Upper lobe of left lung (tissue), 6 donors: ENCODE measurements at places on chromosomes 16 and 17. TPM values are rescaled to one million over a fixed set of nuclear protein-coding genes. Genes with fewer than 3 reads are reported as not detected.

GRCh38 chr16:49486400-49486799, 112.8 kb downstream of the C16orf78 start:
- H3K27ac ChIP-seq = no peak overlapping the region
- H3K4me3 ChIP-seq = no peak overlapping the region
- H3K4me1 ChIP-seq = peaks cover 6% of the 10 kb centered on the region
- no peaks in the 10 kb centered on the region for H3K27me3 ChIP-seq
- DNase-seq = no peak

GRCh38 chr17:76528528-76529223, 8.8 kb downstream of the CYGB start:
- DNase-seq = no peak
- H3K36me3 ChIP-seq = no peaks in the 10 kb centered on the region
- no peaks in the 10 kb centered on the region for H3K27me3 ChIP-seq
- no peak overlapping the region for H3K4me3 ChIP-seq
- peak overlapping the region; percentile 85 for H3K27ac ChIP-seq
- H3K4me1 ChIP-seq = peaks cover 61% of the 10 kb centered on the region

DNA sequence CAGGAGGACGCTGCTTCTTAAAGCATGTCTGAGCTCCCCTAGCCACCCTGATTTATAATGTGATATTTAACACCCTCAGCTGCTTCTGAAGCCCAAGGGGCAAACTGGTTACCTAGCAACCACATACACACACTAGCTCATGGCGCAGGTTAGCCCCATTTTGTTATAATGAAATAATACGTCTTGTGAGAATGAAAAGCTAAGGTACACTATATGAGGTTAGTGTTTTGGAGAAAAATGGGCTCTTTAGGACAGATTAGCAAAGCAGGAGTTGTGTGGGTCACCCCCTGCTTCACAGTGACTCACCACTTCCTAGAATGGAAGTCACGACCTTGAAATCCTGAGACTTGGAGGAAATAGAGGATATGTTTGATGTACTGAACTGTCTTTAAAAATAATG, 404.8 kb upstream of the HSBP1 start:
- no peak overlapping the region for H3K4me3 ChIP-seq
- no peak for DNase-seq
- H3K4me1 ChIP-seq = no peaks in the 10 kb centered on the region
- no peaks in the 10 kb centered on the region for H3K36me3 ChIP-seq
- H3K27ac ChIP-seq = no peak overlapping the region

- H3K27me3 ChIP-seq = no peaks in the 10 kb centered on the region
- no peaks in the 10 kb centered on the region for H3K4me1 ChIP-seq
- H3K4me3 ChIP-seq = no peak overlapping the region
- H3K36me3 ChIP-seq = no peaks in the 10 kb centered on the region
- peak; percentile 30 for DNase-seq
- H3K27ac ChIP-seq = no peak overlapping the region
Observed at GRCh38 chr16:35746963-35747657, 2287.7 kb downstream of the TP53TG3F start.

- H3K27ac ChIP-seq = no peak overlapping the region
- no peaks in the 10 kb centered on the region for H3K4me1 ChIP-seq
- no peak for DNase-seq
- H3K27me3 ChIP-seq = no peaks in the 10 kb centered on the region
Observed at GRCh38 chr16:57773019-57773418, 29.3 kb downstream of the KIFC3 start.

- no peaks in the 10 kb centered on the region for H3K4me1 ChIP-seq
- no peaks in the 10 kb centered on the region for H3K27me3 ChIP-seq
- H3K27ac ChIP-seq = no peak overlapping the region
- no peak overlapping the region for H3K4me3 ChIP-seq
- no peak for DNase-seq
Observed at GRCh38 chr16:9188721-9189120, 97.3 kb downstream of the HAPSTR1 start.

DNA sequence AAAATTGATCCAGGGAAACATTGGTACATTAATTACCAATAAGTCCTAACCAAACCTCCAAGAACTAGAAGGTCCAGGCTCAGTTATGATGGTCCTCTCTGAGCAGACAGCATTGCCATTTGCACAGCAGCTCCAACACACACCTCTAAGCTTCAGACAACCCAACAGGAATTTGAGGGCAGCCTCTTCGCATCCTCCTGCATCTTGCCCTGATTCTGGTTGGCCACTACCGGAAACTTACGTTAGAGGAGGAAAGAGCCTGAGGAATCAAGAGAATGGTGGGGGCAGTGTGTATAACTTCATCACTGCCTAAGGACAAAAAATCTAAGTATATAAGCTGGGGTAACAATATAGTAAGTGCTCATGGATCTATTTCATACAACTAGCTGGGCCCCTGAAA, 15.7 kb downstream of the FAM117A start:
- H3K36me3 ChIP-seq = no peaks in the 10 kb centered on the region
- no peak overlapping the region for H3K27ac ChIP-seq
- H3K27me3 ChIP-seq = no peaks in the 10 kb centered on the region
- no peak for DNase-seq
- H3K4me3 ChIP-seq = no peak overlapping the region
- peaks cover 11% of the 10 kb centered on the region for H3K4me1 ChIP-seq

GRCh38 chr17:7280519-7281073, 922 bp upstream of the SLC2A4 start:
- peak overlapping the region; percentile 70 for H3K27ac ChIP-seq
- H3K4me1 ChIP-seq = peaks cover 23% of the 10 kb centered on the region
- H3K4me3 ChIP-seq = peak overlapping the region; percentile 43
- no peaks in the 10 kb centered on the region for H3K36me3 ChIP-seq

- no peaks in the 10 kb centered on the region for H3K27me3 ChIP-seq
- no peaks in the 10 kb centered on the region for H3K4me1 ChIP-seq
- H3K27ac ChIP-seq = no peak overlapping the region
- no peak overlapping the region for H3K4me3 ChIP-seq
Observed at GRCh38 chr17:47669081-47669480, 19.4 kb downstream of the KPNB1 start.

DNA sequence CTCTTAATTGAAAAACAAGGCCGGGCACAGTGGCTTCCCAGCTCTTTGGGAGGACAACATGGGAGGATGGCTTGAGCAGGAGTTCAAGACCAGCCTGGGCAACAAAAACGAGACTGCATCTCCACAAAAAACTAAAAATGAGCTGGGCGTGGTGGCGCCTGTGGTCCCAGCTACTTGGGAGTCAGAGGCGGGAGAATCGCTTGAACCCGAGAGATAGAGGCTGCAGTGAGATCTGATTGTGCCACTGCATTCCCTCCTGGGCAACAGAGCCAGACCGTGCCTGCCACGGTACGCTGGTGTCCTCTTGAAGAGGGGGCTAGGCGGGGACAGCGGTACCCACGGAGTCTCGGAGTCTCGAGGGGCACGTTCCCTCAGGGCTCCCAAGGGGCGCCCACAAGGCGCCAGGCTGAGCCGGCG, 27.9 kb upstream of the ADORA2B start:
- no peak overlapping the region for H3K27ac ChIP-seq
- H3K4me3 ChIP-seq = no peak overlapping the region
- H3K27me3 ChIP-seq = no peaks in the 10 kb centered on the region
- peaks cover 8% of the 10 kb centered on the region for H3K4me1 ChIP-seq
- no peaks in the 10 kb centered on the region for H3K36me3 ChIP-seq

DNA sequence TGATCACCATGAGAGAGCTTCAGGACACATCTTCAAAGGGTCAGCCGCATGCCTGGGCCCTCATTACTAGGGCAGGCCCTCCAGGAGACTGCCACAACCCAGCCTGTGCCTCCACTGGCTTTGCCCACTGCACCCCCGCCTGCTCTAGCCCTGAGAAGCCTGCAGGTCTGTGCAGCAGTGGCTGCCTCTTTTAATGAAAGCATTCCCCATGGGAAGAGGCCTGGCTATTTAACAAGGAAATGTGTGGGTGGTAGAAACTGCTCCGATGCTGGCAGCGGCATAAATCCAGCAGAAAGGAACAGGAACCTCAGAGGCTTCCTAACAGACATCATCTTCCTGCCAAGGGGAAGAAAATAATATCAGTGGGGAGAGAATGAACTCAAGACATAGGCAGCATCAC, 375 bp upstream of the KRT32 start:
- H3K36me3 ChIP-seq = no peaks in the 10 kb centered on the region
- DNase-seq = no peak
- H3K4me3 ChIP-seq = no peak overlapping the region
- no peaks in the 10 kb centered on the region for H3K27me3 ChIP-seq
- peaks cover 10% of the 10 kb centered on the region for H3K4me1 ChIP-seq

- H3K4me3 ChIP-seq = no peak overlapping the region
- no peaks in the 10 kb centered on the region for H3K36me3 ChIP-seq
- peaks cover 6% of the 10 kb centered on the region for H3K4me1 ChIP-seq
- DNase-seq = peak; percentile 70
- H3K27ac ChIP-seq = no peak overlapping the region
Observed at GRCh38 chr16:88497561-88498462, 44.7 kb downstream of the ZFPM1 start.

GRCh38 chr17:36703860-36704266, 102.5 kb downstream of the MRM1 start:
- H3K27ac ChIP-seq = no peak overlapping the region
- H3K4me3 ChIP-seq = no peak overlapping the region
- H3K27me3 ChIP-seq = no peaks in the 10 kb centered on the region
- DNase-seq = no peak
- H3K36me3 ChIP-seq = no peaks in the 10 kb centered on the region
- peaks cover 4% of the 10 kb centered on the region for H3K4me1 ChIP-seq

DNA sequence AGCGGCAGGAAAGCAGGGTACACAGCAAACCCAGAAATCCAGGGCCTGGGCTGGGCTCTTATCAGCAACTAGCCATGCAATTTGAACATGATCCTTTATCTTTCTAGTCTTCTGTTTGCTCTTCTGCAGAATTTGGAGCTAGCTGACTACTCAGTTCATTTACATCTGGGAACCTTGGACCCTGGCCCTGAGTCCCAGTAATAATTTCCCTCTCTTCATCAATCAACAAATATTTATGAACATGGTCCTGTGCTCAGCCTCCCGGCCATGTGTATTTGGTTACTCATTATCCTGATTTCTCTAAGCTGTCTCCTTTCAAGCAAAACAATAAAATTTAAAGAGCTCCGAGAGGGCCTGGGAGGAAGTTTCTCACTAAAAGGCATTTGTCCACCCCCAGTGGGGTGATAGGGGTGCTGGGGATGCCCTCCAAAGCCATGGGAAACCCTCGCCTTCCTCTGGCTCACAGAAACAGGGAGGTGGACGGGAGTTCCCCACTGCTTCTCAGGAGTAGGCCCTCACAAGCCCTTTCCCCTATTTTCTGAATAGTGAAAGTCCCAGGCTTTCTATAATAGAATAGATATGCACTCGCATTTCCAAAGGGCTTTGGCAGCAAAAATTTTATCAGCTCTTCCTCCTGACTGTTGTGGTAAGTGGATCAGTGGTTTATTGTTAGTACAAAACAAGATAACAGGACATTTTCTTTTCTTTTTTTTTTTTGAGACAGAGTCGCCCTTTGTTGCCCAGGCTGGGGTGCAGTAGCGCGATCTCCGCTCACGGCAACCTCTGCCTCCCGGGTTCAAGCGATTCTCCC, 6.9 kb upstream of the WDR59 start:
- H3K4me3 ChIP-seq = no peak overlapping the region
- DNase-seq = no peak
- no peak overlapping the region for H3K27ac ChIP-seq
- H3K36me3 ChIP-seq = no peaks in the 10 kb centered on the region
- no peaks in the 10 kb centered on the region for H3K27me3 ChIP-seq
- H3K4me1 ChIP-seq = no peaks in the 10 kb centered on the region

DNA sequence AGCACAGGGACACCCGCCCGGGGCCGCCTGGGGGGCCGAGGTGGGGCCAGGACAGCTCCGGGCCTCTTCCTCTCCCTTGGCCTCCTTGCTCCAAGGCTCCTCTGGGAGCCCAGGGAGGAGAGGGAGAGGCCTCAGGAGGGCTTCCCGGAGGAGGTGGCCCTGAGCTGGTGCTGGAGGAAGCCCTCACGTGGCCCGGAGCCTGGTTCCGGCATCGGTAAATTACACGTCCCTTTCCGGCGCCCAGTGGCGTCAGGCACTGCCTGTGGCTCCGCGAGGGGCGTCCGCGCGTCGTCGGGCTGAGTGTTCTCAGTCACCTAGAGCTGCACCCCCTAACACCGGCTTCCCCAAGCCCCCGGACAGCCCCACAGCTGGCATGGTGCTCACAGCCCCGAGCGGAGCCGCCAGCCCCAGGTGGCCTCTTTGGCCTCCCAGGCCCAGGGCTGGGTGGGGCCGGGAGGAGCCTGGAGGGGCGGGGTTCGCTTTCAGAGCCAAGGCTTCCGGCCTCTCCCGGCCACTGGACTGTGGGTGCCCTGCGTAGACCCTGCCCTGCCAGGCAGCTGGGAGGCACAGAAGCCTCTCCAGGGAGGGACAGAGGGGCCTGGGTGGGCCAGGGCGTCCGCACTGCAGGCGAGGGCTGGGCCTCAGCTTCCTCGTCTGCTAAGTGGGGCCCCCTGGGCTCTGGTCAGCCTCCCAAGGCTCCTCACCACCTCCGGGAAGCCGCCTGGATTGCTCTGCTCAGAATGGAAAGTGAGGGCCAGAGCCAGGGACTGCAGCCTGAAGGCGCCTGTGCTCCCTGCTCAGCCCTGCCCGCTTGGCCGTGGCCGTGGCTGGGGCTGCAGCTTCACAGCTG, 27.9 kb upstream of the SSTR5 start:
- DNase-seq = no peak
- peaks cover 7% of the 10 kb centered on the region for H3K27me3 ChIP-seq
- no peak overlapping the region for H3K4me3 ChIP-seq

DNA sequence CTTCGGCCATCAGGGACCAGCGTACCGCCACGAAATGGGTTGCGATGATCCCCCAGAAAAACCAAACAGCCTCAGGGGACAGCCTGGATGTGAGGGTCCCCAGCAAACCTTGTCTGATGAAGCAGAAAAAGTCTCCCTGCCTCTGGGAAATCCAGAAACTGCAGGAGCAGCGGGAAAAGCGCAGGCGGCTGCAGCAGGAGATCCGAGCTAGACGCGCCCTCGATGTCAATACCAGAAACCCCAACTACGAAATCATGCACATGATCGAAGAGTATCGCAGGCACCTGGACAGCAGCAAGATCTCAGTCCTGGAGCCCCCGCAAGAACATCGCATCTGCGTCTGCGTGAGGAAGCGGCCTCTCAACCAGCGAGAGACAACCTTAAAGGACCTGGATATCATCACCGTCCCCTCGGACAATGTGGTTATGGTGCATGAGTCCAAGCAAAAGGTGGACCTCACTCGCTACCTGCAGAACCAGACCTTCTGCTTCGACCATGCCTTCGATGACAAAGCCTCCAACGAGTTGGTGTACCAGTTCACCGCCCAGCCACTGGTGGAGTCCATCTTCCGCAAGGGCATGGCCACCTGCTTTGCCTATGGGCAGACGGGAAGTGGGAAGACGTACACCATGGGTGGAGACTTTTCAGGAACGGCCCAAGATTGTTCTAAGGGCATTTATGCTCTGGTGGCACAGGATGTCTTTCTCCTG, 769 bp downstream of the KIF2B start:
- no peak for DNase-seq
- no peak overlapping the region for H3K4me3 ChIP-seq
- no peak overlapping the region for H3K27ac ChIP-seq
- H3K27me3 ChIP-seq = no peaks in the 10 kb centered on the region

GRCh38 chr17:40697297-40697696, 6.3 kb downstream of the KRT24 start:
- H3K27ac ChIP-seq = no peak overlapping the region
- H3K4me1 ChIP-seq = peaks cover 11% of the 10 kb centered on the region
- H3K36me3 ChIP-seq = no peaks in the 10 kb centered on the region
- DNase-seq = no peak

Gene MGAT5B
- total RNA-seq = 0.61 TPM

Gene WNT9B
- not detected for total RNA-seq

Gene NACA2
- not detected for total RNA-seq

Gene SLC9A5
- 0.76 TPM for total RNA-seq

Gene NPIPB13
- total RNA-seq = 2.1 TPM

Gene TMIGD1
- not detected for total RNA-seq

Gene HSDL1
- total RNA-seq = 13.4 TPM
